Thymus (tissue), 14 donors: ENCODE measurements at places on chromosomes 6 and 20.

- DNase-seq = no peak
These were observed 125.0 kb downstream of the ZMYND8 start for GRCh38 chr20:47231382-47232039.

- DNase-seq = no peak
These were observed 9.7 kb upstream of the IP6K3 start for GRCh38 chr6:33756211-33756954.

DNA sequence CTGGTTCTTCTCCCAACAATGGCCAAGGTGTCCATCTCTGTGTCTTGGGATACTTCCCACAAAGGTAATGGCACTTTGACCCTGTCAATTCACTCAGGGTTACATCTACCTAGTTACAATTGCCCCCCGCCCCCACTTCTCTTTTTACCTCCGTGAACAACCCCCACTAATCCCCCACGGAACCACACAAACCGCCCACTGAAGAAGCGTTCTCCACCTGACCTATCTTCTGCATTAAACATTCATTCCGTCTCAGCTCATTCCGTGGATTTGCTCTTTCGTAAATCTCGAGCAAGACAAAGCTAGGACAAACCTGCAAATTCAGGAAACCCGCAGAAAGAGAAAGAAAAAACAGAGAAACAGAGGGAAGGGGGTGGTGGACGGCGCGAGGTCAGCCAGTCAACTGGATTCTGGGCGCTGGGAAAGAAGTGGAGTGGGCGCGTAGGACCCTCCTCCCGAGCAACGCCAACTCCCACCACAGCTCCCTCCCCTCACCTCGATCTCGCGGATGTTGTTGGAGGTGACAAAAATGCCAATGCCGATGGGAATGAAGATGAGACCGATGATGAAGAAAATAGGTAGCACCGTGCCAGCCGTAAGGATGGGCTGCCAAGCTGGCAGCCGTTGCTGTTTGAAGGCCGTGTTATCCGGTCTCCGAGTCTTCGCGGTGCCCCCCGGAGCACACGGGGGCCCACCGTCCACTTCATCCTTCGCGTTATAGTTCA, 523 bp downstream of the TMEM30A start:
- peak; percentile 31 for DNase-seq

DNA sequence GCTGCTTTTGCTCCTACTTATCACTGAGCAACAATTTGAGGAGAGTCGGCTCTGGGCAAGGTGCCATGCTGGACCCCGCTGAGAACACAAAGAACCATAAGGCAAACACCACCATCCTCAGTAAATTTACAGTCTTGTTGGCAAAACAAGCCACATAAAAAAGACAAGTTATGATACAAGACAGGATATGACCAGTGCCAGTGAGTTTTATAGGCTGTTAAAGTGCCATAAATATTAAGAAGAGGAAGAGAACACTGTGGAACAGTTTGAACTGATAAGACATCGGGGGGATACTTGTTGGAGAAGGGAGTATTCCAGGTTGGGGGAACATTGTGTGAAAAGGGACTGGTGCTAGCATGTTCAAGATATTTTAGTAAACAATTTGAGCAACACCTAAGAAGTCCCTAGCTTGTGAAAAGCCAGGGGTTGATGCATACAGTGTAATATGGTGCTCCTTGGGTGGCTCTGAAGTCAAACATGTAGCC, 25.3 kb upstream of the RIPOR2 start:
- no peak for DNase-seq

DNA sequence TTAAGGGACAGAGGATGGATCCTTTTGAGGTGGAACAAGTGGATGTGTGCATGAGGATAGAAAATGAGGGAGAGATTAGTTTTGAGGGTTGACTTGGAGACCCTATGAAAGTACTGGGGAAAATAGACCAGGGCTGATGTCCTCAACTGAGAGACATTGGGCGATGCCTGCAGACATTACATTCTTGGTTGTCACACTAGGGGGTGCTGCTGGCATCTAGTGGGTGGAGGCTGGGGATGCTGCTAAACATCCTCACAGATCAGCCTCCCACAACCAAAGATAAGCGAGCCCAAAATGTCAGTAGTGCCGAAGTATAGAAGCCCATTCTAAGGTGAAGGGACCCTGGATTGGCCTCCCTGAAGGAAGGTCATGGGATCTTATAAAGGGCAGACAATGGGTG, 63.3 kb downstream of the MOCS1 start:
- DNase-seq = no peak

- DNase-seq = no peak
These were observed 32.0 kb downstream of the DIDO1 start for GRCh38 chr20:62894261-62894660.

- DNase-seq = no peak
These were observed 152.2 kb upstream of the SOX4 start for GRCh38 chr6:21441386-21441785.
